ENCODE measurements at places on chromosomes 11 and 22. TPM values are rescaled to one million over a fixed set of nuclear protein-coding genes. Genes with fewer than 3 reads are reported as not detected.

The OR6A2 gene
- total RNA-seq, result not detected

The PNPLA5 gene
- total RNA-seq, result not detected

The NLRP14 gene
- total RNA-seq, result not detected

The CCDC73 gene
- total RNA-seq, result not detected

The OR5AL1 gene
- total RNA-seq, result not detected

GRCh38 chr11:61846362-61847020 is 18.4 kb downstream of the FADS2 start:
- H3K27ac ChIP-seq, result no peak overlapping the region
- DNase-seq, result no peak
- no peak overlapping the region for H3K4me3 ChIP-seq
- no peaks in the 10 kb centered on the region for H3K4me1 ChIP-seq
- no peaks in the 10 kb centered on the region for H3K36me3 ChIP-seq

DNA sequence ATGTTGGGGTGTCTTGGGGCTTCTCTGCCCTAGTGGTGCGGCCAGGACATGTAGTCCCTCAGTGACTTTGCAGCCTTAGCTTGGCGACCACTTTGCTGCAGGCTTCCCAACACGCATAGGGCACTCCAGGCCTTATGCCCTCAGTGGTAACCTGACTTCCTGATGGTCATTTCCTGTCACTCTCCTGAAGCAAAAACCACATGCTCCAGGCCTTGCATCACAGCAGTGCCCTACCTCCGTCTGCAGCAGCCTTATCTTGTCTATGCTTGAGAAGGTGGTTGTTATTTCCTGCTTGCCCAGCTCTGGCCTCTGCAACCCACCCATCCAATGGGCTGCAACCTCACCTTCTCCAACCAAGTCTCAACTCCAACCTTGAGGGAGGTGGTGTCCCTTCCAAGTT is 33.4 kb upstream of the PISD start:
- peaks cover 4% of the 10 kb centered on the region for H3K36me3 ChIP-seq
- H3K27me3 ChIP-seq, result no peaks in the 10 kb centered on the region
- H3K4me1 ChIP-seq, result peaks cover 8% of the 10 kb centered on the region

DNA sequence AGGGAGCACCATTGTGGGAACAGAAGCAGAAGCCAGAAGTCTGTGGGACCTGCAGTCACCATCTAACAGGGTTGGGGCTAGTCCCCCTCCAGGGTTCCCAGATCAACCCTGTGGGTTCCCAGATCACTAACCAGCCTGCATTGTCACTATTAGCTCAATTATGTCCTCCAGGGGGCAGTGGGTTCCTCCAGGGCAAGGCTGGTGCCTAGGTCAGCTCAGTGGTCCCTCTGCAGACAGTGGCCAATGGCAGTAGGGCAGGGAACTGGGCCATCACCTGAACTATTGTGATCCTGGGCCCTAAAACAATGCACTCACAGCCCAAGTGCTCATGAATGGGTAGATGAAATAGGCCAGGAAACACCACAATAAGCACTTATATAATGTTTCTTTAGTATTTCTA is 18.8 kb upstream of the PRSS23 start:
- no peak overlapping the region for H3K27ac ChIP-seq
- DNase-seq, result no peak
- H3K36me3 ChIP-seq, result no peaks in the 10 kb centered on the region

DNA sequence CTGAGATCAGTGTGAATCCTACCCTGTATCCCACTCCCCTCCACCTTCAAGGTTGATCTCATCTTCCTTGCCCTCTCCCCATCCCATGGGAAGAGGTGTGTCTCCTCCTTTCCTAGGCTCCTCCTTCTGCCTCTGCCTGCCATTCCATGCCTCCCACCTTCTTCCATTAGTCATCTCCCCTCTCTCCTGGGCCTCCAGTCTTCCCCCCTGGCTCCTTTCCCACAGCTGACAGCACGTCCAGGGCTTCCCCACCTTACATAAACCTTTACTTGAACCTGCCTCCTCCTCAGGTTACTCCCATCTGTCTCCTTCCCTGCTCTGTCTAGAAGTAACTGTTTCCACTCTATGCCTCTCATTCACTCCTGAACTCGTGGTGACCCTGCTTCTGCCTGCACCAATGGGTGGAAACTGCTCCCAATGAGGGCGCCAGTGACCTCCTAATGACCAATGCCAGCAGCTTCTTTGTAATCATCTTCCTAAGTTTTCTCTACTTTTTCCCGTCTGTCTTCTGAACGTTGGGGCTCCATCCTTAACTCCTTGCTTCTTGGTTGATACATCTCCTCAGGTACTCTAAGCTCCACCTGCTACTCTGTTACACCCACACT is 266.9 kb upstream of the NARS2 start:
- H3K27ac ChIP-seq, result no peak overlapping the region
- no peaks in the 10 kb centered on the region for H3K27me3 ChIP-seq
- H3K4me3 ChIP-seq, result no peak overlapping the region
- no peaks in the 10 kb centered on the region for H3K36me3 ChIP-seq
- H3K4me1 ChIP-seq, result no peaks in the 10 kb centered on the region
- DNase-seq, result no peak

DNA sequence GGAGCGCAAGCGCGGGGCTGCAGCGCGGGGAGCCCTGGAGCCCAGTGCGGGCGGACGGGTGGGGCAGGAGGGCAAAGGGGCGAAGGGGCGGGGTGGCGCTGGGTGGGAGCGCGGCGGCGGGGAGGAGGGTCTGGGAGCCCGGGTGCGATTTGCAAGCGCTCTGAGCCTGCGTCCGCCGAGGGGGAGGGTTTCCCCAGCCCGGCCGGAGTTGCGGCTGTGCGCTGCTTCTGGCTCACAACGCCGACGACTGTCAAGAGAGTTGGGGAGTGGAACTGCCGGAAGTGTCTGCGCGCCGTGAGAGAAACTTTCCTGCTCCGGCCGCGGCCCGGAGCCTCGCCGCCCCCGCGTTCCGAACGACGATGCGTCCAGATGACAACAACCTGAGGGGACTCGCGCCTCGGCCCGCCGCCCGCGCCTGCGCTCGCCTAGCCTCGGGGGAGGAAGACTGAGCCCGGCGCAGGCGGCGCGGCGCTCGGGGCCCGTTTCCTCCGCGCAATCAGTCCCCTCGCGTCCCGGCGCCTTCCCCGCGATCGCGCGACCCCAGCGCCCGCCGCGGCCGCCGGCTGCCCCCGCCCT is at the start of gene ARHGAP42:
ARHGAP42 (plus strand) TSS at position 235 of the 576 bp plus-strand sequence. CDS start 391 bp downstream, outside the sequence.
- no peaks in the 10 kb centered on the region for H3K27me3 ChIP-seq
- H3K36me3 ChIP-seq, result no peaks in the 10 kb centered on the region
- no peak for DNase-seq
- H3K27ac ChIP-seq, result no peak within 1 kb of the TSS

GRCh38 chr11:36376009-36376887 is 80.2 kb downstream of the PRR5L start:
- no peaks in the 10 kb centered on the region for H3K27me3 ChIP-seq
- H3K36me3 ChIP-seq, result no peaks in the 10 kb centered on the region

DNA sequence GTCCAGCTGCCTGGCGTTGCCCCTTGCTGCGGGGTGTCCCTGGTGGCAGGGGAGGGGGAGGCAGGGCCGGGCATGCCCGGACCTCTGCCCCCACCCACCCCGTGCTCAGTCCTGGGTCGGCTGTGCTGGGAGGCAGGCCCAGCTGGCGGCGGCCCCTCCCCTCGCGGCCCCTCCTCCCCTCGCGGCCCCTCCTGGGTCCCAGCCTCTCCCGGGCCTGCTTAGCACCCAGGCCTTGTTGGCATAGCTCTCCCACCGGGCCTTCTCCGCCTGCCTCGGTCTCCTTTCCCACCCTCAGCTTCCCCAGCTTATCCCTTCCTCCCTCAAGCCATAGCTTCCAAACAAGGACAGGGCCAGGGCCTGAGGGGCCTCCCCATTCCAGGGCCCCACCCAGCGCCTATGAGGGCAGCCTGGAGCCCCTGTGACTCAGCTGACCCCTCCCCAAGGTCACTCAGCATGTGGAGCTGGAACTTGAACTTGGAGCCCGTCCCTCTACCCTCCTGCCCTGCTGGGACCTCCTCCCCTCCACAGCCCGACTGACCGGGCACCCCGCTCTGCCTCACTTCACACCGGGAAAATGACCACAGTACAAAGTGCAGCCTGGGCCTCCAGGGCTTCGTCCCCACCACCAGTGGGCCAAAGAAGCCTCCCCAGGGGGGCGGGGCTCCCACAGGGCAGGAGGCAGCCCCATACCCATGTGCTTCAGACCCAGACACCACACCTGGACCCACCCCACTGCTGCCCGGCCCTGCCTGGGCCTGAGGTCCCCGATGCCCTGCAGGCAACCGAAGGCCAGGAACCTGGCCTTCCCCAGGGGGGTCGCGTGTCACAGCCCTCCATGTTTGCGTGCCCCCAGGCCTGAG is 1.2 kb downstream of the EPS8L2 start:
- no peak overlapping the region for H3K4me3 ChIP-seq
- H3K27ac ChIP-seq, result no peak overlapping the region
- peaks cover 14% of the 10 kb centered on the region for H3K27me3 ChIP-seq
- no peaks in the 10 kb centered on the region for H3K4me1 ChIP-seq
- no peak for DNase-seq

GRCh38 chr11:67308031-67308866 is 4.9 kb downstream of the SSH3 start:
- peaks cover 30% of the 10 kb centered on the region for H3K4me1 ChIP-seq
- H3K27ac ChIP-seq, result no peak overlapping the region
- no peak for DNase-seq

- H3K27ac ChIP-seq, result no peak overlapping the region
- DNase-seq, result no peak
- H3K4me1 ChIP-seq, result peaks cover 8% of the 10 kb centered on the region
Observed at GRCh38 chr11:61866958-61867343, 24.4 kb downstream of the FADS3 start.

GRCh38 chr22:38570779-38571364 is 889 bp upstream of the DMC1 start:
- H3K27ac ChIP-seq, result peak overlapping the region; percentile 74
- no peaks in the 10 kb centered on the region for H3K36me3 ChIP-seq
- H3K4me1 ChIP-seq, result peaks cover 15% of the 10 kb centered on the region
- DNase-seq, result peak; percentile 59
- H3K27me3 ChIP-seq, result no peaks in the 10 kb centered on the region
- H3K4me3 ChIP-seq, result peak overlapping the region; percentile 91

DNA sequence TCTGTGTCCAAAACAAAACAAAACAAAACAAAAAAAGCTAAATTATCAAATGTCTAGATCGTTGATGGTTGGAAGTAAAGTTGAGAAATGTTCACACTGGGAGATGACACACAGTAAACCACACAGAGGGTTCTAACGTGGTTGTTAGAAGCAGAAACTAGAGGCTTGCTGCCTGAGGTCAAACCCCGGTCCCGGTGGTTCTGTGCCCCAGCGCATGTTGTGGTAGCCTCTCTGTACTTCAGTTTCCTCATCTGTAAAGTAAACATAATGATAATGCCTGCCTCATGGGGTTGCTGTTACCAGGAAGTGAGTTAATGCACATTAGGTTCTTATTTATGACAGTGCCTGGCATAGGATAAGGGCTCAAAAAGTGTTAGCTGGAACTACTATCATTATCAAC is 33.4 kb downstream of the PPARA start:
- H3K36me3 ChIP-seq, result no peaks in the 10 kb centered on the region
- no peak overlapping the region for H3K27ac ChIP-seq

GRCh38 chr11:27237643-27238042 is 125.4 kb downstream of the CCDC34 start:
- DNase-seq, result no peak
- no peaks in the 10 kb centered on the region for H3K36me3 ChIP-seq
- no peaks in the 10 kb centered on the region for H3K27me3 ChIP-seq
- no peak overlapping the region for H3K4me3 ChIP-seq

DNA sequence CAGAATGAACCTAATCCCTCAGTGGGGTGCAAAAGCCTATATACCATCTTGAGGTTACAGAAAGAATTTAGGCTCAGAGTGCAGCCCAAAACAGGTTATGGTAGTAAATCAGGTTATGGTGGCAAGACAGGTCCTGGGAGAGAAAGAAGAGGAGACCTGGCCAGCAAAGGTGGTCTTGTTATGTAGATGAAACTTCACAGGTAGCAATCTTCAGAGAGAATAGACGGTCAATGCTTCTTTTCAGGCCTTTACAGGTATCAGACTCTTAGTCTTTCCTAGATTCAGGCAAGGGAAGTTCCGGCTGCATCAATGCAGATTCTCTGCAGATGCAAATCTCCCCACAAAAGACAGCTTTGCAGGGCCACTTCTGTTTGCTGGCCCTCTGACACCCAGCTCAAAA is 45.8 kb upstream of the SORL1 start:
- H3K4me3 ChIP-seq, result no peak overlapping the region
- no peaks in the 10 kb centered on the region for H3K36me3 ChIP-seq
- no peak overlapping the region for H3K27ac ChIP-seq
- no peaks in the 10 kb centered on the region for H3K4me1 ChIP-seq
- no peaks in the 10 kb centered on the region for H3K27me3 ChIP-seq

DNA sequence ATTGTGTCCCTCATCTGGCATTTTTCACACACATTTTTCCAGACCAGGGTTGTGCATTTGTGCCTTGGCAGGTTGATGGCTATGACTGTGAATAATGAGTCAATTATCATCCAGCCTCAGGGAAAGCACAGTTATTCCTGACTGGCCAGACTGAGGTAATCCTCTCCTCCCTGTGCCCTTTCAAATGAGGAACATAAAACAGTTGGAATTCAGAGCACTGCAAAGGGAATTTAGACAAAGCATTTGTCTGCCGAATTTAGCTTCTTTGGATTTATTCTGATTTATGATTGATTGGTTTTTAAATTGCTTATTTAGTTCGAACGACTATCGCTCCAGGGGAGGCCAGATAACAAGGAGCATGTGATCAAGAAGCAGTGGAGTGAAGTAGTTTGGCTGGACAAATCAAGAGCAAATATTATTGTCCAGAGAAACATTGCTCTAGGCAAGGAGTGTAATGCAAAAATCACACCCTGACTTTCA is 30.8 kb upstream of the RAG2 start:
- H3K36me3 ChIP-seq, result no peaks in the 10 kb centered on the region
- DNase-seq, result no peak
- no peaks in the 10 kb centered on the region for H3K4me1 ChIP-seq

DNA sequence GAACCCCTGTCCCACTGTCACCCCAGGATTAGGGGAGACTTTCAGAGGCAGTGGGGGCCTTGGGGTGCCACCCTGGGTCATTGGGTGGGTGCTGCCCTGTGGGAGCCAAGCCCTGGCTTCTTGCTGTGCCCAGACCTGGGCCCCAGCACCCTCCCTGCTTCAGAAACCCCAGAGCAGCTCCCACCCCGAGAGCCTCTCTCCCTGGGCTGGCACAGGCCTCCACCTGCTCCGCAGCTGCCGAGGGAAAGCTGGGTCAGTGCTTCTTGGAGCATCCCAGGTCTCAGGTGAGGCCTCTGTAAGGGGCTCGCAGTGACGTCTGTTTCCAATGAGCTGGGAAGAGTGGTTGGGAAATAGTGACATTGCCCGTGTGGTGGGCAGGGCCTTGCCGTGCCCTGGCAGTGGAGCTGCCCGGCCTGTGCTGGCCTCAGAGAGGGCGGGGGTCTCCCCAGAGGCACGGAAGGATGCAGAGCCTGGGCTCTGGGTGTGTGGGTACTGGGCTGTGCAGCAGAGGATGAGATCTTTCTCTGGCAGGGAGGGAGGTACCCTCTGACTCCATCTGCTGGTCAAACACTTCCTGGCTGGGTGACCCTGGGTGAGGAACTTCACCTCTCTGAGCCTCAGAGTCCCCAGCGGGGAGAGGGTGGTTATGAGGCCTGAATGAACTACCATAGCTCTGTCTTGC is 23.0 kb downstream of the C22orf23 start:
- no peaks in the 10 kb centered on the region for H3K27me3 ChIP-seq
- no peak overlapping the region for H3K4me3 ChIP-seq
- H3K4me1 ChIP-seq, result peaks cover 7% of the 10 kb centered on the region
- DNase-seq, result no peak

Data from CD8-positive, alpha-beta memory T cell (primary cell).